Activated CD8-positive, alpha-beta memory T cell treated with anti-CD3 and anti-CD28 coated beads for 1 hour (primary cell): ENCODE measurements at places on chromosomes 7 and 10.

GRCh38 chr10:116809483-116810119, 39.7 kb upstream of the ENO4 start:
- no peak for DNase-seq

DNA sequence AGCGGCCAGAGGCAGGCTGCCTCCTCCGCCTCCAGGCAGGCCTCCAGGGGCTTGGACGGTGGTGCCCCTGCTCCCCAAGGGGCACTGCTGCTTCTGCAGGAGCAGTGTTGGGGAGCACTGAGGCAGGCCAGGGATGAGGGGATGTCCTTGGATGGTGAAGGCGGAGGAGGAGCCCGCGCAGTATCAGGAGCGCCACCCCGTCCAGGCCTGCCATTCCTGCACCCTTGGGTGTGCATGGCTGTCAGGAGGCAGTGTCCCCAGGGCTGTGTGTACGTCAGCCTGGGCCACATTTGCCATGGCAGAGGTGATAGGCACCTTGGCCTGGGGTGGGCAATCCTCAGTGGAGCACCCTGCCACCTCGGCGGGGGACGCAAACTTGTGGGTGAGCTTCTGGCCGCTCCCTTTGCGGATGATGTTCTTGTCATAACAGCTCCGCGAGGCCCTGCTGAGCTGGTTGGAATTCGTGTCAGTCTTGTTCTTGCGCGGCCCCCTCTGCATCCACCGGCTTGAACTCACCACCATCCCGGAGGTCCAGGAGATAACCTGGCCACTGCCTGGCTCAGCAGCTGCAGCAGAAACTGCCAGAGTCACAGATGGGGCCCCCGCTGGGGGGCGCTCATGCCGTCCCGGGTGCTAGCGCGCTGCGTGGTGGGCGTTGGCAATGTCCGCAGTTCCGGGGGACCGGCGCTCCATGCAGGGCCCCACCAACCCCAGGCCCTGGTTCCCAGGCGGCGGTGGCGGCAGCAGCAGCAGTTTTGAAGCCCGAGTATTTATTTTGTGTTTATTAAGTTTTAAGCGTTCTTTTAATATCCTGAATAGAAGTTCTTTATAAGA, 182.3 kb upstream of the ADCY1 start:
- no peak for DNase-seq

GRCh38 chr7:1124164-1124563, 35.8 kb downstream of the ZFAND2A start:
- no peak for DNase-seq

DNA sequence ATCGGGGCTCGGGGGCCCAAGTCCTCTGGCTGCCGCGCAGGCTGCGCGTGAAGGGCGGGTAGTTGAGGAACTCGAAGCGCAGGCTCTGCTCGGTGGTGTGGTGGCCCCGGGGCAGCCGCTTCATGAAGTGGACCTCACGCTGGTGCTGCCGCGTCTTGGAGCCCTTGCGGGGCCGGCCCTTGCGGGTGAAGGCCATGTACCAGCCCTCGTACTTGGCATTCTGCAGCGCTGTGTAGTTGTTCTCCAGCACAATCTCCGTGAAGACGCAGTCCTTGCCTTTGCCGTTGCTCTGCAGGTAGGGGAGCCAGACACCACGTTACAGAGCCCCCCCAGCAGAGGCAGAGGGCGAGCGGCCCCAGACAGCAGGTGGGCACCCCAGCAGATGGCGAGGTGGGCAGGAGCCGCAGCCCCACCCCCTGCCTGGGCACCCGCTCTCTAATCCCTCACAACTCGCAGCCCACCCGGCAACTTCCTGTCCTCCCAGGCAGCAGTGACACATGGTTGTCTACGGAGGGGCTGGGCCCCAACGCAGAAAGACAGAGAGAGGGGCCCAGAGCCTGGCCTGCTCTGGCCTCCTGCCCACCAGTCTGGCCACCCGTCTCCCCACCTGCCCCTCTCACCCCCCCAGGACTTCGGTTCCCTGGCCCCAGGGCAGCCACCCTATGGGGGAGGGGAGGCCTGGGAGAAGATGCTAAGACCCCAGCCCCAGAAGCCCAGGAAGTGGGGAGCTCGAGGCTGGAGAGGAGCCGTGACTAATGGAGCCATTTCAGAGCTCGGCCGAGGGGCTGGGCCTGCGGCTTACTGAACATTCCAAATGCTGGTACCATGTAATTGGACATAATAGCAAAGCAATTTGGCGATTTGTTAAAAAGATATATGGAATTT, 5.3 kb downstream of the FGF8 start:
- DNase-seq, result no peak

GRCh38 chr10:103231047-103231551, 14.6 kb upstream of the RPEL1 start:
- DNase-seq, result no peak

DNA sequence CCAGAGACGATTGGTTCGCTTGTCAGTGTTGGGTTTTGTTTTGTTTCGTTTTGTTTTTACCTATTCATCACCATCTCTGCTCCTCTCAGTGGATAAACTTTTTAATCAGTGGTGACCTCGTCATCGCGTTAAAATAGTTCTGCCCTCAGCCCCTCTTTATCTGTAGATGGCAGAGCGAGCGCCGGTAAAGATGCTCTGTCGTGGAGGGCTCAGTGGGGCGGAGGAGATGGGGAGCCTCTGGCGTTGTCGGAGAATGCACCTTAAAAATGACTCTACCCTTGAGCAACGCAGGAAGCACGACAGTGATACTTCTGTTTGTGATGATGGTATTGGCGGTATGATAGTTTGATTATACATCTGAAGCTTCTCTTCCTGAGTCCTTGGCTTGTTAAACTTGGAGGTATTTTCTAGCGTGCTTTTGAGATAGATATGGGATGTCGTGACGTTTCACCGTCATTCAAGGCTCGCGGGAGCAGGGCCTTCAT, 554 bp downstream of the CSGALNACT2 start:
- peak; percentile 46 for DNase-seq

DNA sequence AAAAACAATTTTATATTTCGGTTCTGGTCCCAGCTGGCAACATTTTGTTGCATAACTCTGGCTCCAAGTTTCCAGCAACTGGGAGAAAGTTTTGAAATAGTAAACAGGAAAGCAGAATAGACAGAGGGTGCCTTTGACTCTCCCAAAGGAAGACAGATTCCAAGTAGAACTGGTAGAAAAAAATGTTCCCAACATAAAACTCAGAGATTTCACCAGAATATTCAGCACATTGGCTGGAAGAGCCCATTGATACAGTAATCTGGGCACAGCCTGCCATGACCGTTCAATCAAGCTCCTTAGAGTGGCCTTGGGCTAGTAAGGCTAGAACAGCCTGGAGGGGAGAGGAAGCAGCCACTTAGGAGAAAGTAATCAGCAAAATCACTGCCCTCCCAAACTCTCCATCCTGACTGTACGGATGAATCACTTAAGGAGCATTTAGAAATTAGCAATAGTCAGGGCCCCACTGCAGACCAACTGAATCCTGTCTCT, 120.4 kb downstream of the CUBN start:
- no peak for DNase-seq

DNA sequence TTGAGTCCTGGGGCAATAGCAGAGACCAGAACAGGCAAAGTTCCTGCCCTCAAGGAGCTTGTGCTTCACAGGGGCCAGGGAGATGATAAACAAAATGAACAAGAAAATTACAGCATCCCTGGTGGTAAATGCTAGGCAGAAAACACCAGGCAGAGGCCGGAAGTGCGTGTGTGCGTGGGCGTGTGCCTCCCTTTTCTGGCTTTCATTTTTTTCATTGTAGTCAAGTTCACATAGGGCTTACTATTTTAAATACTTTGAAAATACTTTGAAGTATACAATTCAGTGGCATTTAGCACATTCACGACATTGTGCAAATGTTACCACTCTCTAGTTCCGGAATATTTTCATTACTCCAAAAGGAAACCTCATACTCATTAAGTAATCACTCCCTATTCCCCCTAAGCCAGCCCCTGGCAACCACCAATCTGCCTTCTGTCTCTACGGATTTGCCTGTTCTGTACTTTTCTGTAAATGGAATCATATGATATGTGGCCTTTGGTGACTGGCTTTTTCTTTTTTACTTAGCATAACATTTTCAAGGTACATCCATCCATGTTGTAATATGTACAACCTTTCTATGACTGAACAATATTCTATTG, 88.1 kb upstream of the PDCD4 start:
- DNase-seq, result peak; percentile 47

- no peak for DNase-seq
Measured at GRCh38 chr7:147245274-147245673, 1128.7 kb downstream of the CNTNAP2 start.

- no peak for DNase-seq
Measured at GRCh38 chr10:79139124-79139835, 70.5 kb downstream of the ZMIZ1 start.

GRCh38 chr10:52927678-52928077, 155.1 kb upstream of the MBL2 start:
- no peak for DNase-seq

DNA sequence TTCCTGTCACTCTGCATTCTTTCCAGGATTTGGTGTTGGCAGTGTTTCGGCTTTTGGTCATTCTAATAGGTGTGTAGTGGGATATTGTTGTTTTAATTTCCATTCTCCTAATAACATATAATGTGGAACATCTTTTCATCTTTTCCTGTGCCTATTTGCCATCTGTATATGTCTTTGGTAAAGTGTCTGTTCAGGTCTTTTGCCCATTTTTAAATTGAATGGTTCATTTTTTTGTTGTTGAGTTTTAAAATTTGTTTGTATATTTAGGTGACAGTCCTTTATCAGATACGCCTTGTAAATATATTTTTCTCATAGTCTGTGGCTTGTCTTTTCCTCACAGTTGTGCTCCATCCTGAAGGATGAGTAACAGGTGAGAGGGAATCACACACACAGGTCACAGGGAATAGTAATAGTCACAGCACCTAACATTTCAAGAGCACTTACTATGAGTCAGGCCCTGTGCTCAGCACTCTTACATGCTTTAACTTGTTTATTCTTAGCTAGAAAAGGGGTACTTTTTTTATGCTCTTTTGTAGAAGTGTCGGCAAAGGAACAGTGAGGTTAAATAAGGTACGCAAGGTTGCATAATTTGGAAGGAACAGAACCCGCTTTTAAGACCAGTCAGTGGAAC, 117.1 kb upstream of the GATA3 start:
- no peak for DNase-seq

- no peak for DNase-seq
Measured at GRCh38 chr10:119723161-119723560, 2.7 kb upstream of the INPP5F start.

DNA sequence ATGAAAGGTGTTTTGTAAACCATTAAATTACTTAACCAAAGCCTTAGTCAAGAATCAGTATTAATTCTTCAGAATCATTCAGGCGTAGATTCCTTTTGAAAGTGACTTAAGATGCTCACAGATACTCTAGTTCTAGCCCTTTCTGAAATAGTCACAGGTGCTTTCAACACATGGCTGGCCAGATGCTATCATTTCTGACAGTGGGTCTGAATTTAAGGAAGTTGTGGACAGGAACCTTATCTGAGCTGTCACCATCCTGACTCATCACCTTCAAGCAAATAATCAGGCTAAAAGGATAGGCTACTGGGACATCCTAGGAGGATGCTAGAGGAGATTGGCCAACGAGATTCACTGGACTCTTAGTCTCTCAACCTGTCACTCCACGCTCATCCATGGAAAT, 501.5 kb downstream of the LRMDA start:
- DNase-seq, result no peak

DNA sequence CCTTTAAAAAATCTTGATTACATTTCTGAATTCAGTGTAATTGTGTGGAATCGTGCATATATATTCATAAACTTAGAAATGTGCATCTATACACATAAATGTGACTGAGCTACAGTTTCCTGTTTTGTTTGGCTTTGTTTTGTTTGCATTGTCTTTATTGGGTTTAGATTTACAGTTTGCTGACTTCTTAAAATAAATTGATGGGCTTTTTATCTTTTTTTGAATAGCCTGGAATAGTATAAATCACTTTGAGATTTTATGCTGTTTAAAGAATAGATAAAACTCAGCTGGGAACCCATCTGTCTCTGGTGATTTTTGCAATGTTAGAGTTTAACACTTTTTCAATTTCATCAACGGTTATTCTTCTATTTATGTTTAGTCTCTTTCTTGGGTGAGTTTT, 21.2 kb upstream of the BRAF start:
- no peak for DNase-seq

- DNase-seq, result no peak
Measured at GRCh38 chr10:60073397-60073780, 167.0 kb upstream of the CCDC6 start.

DNA sequence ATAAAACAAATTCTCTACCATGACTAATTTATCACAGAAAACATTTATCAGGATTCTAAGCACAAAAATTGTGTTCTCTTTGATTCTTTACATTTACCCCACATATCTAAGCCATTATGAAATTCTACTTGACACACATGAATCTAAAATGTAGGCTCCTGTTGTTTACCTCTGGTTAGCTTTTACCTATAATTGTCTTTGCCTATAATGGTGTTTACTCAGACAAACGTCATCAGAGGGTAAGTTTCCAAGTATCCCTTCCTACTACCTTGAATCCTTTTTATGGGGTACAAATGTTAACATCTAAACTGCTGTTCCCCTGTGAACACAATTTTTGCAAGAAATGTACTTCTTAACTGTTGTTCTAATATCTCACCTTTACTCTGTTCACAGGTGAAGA, 63.5 kb downstream of the MINDY3 start:
- DNase-seq, result no peak

- no peak for DNase-seq
Measured at GRCh38 chr7:20035279-20035875, 181.8 kb downstream of the MACC1 start.

GRCh38 chr7:155983176-155983815, 171.0 kb upstream of the SHH start:
- no peak for DNase-seq

DNA sequence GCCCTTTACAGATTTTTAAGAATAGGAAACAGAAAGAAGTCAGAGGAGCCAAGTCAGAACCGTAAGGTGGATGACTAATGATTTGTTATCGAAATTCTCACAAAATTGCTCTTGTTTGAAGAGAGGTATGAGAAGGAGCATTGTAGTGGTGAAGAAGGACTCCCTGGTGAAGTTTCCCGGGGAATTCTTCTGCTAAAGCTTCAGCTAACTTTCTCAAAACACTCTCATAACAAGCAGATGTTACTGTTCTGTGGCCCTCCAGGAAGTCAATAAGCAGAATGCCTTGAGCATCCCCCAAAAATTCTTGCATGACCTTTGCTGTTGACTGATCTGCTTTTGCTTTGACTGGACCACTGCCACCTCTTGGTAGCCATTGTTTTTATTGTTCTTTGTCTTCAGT, 152.9 kb downstream of the HGF start:
- DNase-seq, result no peak

DNA sequence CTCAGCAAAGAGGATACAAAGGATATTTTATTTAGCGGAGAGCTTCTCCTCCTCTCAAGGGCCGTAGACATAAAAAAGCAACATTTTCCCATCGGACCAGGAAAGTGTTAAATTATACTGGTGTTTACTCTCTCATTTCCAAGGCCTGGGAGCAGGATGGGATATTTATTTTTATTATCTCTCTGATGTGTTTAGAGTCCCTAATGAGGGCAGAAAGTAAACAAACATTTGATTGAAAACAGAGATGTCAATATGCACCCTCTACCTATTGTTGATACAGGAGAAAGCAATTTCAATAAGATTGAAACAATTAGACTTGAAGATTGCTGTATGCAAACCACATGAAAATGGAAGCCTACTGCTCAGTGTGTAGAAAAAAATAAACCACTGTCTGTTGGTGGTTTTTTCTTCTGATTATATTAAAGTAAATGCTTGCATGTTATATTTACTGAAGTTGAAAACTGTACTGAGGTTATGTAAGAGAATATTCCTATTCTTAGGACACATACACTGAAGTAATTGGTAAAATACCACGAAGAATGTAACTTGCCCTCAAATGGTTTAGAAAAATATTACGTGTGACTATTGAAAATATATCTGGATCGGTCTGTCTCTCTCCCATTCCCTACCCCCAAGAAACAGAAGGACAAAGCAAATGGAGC, 59.3 kb downstream of the ATXN7L1 start:
- DNase-seq, result no peak

- no peak for DNase-seq
Measured at GRCh38 chr10:52525761-52526160, 211.7 kb downstream of the DKK1 start.
